ENCODE measurements at places on chromosomes 11 and 22.

GRCh38 chr22:49210606-49211005 is 617.1 kb downstream of the BRD1 start:
- no peak for DNase-seq

DNA sequence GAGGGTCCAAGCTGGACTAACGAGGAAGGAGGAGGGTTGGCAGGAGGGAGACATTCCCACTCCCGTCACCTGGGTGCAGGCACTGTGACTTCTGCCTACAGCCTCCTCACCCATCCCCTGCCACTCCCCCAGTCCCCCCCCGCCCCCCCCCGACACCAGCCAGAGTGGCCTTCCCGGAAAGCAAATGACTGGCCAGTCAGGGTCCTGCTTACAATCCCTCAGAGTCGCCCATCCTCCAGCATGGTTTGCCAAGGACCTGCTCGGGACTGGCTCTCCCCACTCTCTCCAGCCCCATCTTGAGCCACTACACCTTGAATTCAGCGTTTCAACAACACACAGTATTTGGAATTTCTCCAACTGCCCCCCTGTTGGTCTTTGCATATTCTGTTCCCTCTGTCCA is 59.6 kb downstream of the THAP12 start:
- no peak for DNase-seq

GRCh38 chr11:104279587-104279986 is 115.6 kb upstream of the PDGFD start:
- no peak for DNase-seq

DNA sequence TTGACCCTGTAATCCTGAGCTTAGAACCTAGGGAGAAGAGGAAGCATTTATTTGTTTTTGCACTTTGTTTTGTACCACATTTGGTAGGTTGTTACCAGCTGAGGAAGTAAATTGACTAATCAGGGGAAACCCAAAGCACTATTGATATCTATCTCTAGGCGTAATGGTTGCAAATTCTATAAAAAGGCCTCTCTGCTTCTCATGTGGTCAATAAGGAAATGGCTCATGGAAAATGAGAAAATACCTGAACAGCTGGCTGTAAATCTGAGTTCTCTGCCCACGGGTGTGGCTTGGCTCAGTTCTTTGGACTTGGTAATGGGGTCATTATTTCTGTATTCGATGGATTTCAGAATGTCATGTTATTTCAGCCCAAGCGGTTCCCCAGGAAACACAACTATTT is 42.4 kb downstream of the BARX2 start:
- no peak for DNase-seq

DNA sequence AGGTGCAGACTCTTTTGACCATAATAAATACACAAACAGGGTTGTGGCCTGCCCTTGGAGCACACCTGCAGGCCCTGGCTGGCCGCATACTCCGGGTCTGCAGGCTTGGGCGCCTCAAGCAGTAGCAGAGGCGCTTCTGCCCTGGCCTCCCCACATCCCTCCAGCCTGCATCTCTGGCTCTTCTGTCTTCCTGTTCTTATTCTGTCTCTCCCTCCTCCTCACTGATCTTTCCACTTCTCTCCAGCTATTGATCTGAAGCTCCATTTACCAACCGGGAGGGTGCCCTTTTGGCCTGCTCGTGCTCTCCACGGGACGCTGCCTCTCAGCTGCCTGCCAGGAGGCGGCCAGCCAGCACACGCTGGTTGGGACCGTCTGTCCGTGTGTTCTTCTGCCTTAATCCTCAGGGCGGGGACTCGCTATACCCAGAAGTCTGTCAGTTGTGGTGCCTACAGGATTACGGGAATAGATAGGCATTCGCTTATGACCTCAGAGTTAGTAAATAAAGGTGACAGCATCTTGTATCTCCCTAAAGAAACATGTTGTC is 5.2 kb downstream of the UPB1 start:
- DNase-seq = peak; percentile 70

- DNase-seq = no peak
These were observed 47.0 kb upstream of the PSMA1 start for GRCh38 chr11:14567064-14567651.

DNA sequence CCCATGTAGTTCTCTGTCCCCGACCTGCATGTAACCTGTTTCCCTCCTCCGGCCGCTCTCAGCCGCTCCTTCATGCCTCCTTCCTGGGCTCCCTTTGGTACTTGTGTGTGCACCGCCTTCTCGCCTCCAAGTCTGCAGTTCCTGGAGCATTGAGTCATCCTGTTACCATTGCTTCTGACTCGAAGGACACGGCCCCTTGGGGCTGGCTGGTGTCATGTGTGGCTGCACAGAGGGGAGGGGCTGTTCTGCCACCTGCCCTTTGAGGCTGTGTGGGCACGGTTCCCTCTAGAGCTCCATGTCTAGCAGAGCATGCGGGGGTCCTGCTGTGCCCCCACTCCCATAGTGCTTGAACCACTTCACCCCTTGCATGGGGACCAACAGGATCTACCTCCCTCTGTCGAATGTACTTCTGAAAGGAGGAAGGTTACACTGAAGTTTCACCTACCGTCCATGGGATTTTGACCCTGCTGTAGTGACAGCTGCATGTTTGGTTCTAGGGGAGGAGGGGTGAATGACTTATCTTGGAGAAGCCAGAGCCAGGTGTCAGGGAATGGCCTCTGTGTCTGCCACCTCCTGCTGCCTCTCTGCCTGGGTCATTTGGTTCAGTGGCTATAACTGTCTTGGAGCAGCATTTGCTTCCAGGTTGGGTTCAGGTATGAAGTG is 39.6 kb downstream of the BCR start:
- no peak for DNase-seq

DNA sequence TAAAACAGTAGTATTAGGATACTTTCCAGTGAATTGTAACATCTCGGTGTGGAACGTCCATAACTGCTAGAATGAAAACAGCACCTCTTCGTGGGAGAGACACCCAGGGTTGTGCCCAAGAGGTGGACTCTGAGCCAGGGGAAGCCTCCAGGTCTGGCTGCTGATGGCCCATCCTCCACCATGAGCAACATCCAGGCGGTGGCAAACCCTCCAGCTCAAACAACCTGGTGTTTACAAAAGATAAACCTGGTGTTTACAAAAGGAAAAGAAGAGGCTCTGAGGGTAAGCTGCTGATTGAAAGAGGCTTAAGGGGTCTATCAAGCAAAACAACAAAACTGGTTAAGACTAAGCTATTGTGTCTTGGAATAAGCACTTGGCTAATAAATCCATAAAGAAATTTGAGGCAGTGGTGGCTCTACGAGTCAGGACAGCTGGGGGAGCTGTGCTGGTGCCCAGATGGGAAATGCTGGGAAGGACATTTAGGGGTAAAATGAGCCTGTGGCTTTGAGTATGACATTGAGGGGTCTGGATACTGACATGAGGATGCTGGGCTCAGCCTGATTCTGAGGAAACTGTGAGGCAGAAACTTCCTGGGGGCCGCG is 909.0 kb downstream of the BRD1 start:
- DNase-seq = no peak

- no peak for DNase-seq
These were observed 90.9 kb downstream of the LDLRAD3 start for GRCh38 chr11:36034551-36035331.

GRCh38 chr11:129251067-129251466 is 58.9 kb upstream of the ARHGAP32 start:
- DNase-seq = no peak

DNA sequence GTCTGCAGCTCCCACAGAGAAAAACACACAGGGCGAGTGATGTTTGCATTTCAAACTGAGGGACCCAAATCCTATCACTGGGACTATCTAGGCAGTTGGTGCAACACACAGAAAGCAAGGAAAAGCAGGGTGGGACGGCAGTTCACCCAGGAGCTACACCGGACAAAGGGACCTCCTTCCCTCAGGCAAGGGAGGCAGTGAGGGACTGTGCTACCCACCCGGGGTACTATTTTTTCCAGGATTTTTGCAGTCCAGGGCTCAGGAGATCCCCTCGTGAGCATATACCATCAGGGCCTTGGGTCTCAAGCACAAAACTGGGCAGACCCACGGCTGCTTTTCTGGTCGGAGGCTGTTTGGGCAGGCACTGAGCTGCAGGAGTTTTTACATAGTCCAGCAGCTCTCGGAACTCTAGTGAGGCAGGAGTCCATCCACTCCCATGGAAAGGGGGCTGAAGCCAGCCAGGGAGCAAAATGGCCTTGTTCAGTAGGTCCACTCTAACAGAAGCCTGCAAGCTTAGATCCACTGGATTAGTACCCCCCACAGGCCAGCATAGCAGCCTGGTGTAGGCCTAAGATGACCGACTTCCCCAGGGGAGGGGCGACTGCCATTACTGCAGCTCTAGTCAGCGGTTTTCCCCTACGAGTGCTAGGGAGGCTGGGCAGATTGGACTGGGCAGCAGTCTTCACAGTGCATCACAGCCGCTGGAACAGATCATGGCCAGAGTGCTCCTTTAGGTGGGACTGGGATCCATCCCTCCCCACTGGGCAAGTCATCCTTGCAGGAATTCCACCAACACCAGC is 28.2 kb downstream of the CARD18 start:
- DNase-seq = no peak

GRCh38 chr11:76716268-76716667 is 45.7 kb upstream of the LRRC32 start:
- DNase-seq = no peak

DNA sequence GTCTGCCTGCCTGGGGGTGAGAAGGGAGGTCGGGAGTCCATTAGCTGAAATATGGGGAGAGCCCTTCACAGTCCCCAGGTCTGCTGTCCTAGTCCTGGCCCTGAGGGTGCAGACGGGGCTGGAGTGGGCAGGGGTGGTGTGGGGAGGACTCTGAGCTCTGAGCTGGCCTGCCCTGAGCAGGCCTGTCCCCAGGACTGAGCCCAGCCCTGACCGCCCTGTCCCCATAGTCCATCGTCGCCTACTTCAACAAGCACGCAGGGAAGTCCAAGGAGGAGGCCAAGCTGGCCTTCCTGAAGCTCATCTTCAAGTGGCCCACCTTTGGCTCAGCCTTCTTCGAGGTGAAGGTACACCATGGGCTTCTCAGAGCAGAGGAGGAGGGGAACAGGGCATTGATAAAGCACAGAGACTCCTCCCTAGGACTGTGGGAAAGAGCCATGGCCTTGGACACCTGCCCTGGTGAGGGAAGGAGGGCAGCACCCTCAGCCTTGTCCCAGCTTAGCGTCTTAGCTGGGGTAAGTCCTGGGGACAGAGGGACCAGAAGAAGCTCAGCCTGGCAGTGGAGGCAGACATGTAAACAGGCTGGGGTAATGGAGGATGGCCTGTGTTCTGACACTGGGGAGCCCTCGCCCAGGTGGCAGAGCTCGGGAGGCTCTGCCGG is 83.7 kb downstream of the MYO7A start:
- peak; percentile 13 for DNase-seq

DNA sequence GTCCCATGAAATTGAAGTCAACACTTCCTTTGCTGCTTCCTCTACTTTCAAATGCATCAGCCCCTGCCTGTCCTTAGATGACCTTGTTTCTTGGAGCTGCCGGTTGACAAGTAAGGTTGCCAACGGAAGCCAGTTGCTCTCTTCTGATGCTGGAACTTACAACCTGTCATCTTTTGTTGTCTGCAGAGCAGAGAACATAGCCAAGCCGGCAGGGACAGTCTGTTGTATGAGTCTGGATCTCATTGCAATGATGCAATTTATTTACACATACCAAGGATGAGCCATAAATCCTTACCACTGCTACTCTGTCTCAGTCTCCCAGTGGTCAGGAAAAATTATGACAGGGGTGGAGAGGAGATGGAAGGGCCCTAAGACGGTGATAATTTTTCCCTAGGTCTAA is 151.4 kb downstream of the BLID start:
- DNase-seq = no peak

DNA sequence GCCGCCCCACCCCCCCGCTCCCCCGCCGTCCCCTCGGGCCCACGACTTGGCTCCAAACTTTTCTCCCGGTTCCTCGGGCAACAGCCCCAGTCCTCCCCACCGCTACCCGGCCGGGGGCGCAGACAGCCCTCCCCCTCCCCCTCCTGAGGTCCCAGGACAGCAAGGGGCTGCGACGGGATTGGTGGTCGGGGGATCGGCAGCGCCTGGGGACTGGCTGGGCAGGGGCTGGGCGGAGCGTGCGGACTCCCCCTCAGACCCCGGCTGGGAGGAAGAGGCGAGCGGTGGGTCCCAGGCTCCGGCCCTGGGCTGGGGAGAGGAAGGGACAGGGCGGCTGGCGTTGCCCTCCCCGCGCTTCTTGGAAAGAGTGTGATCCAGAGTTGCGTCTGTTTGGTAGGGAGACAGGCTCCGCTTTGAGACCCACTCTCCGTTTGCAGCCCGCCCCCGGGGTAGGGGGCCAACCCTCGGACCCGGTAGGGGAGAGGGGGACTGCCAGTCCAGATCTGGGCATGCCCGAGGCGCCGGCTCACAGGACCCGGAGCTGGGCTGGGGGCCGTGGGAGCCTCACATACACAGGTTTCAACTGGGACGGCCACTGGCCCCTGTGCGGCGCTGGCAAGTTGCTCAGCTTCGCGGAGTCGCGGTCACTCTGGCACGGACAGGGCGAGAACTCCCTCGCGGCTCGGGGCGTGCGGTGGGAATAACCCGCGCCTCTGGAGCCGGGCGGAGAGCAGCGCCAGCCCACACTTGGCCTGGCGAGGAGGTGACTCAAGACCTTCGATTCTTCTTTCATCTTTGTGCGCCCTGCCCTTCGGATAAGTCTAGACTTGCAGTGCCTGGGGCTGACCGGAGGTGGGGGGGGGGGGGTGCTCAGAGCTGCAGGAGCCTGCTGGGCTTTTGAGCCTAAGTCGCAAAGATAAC is 999 bp downstream of the TSKU start:
- DNase-seq = no peak

GRCh38 chr11:996681-997080 is 39.8 kb downstream of the MUC6 start:
- no peak for DNase-seq

DNA sequence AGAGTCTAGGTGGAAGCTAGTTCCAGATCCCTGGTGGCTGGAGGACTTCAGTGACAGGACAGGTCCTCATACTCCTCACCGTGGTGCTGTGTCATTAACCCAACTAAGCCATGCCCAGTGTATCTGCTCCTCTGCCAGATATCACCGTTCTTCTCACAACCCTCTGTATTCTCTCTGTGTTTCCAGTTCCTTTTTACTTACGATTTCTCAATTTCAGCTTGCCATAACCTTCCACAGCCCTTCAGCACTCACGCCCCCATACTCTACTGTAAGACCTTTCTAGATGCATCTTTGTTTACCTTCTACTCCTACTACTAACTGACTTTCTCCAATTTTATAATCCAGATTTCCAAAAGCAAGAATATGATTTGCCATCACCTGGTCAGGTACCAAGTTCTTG is 26.1 kb upstream of the RIC3 start:
- DNase-seq = no peak
